ENCODE measurements at places on chromosomes 7 and 10. TPM values are rescaled to one million over a fixed set of nuclear protein-coding genes. Genes with fewer than 3 reads are reported as not detected.
A peak's percentile ranks its signal among the peaks of the same experiment; 100 is the strongest.

GRCh38 chr7:75623390-75624133, 115.2 kb downstream of the HIP1 start:
- peak; percentile 17 for ATAC-seq

The EMX2 gene
- 0.85 TPM for total RNA-seq

The IFIT1 gene
- total RNA-seq: 2.7 TPM

GRCh38 chr7:29482056-29482455, 81.6 kb upstream of the PRR15 start:
- no peak for ATAC-seq

DNA sequence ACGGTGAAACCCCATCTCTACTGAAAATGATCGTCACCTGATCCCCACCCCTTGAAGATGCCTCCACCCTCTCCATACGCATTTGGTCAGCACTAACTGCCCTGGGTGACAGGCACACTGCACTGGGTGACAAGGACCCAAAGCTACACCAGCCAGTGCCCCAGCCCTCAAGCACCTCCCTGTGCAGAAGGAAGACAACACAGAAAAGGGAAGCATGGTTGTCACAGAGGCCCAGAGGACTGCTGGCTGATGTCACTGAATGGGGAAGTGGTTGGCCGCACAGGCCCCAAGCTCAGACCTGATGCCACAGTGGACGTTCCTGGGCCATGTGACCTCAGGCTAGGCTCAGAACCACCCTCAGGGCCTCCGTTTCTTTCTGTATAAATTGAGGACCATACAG, 4.2 kb upstream of the PILRA start:
- ATAC-seq: peak; percentile 3

The CLRN3 gene
- total RNA-seq: not detected

The NKX1-2 gene
- total RNA-seq: not detected

- no peak for ATAC-seq
Measured at GRCh38 chr7:16670021-16670420, 24.0 kb downstream of the BZW2 start.

DNA sequence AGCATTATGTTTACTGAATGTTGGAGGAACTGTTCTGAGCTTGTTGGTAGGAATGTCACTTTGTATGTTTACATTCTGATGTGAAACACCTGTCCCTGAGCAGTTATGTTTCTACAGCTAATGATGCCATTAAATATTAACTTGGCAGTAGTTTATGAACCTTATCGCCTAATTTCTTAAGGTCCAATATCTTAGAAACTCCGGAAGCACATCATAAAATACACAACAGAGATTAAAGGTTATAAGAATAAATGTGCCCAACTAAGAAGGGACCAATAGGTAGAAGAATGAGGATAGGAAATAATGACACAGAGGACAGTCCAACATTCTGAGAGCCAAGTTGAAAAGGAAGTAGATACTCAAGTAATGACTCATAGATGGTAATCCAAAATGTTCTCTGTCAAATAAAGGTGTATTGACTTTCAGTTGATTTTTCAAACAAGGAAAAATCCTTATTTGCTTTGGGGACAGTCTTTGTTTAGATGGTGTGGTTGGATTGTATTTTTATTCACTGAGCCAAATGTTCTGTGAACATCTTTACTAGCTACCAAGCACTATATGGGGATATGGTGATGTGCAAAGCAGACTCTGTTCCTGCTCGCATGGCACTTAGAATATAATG, 31.9 kb downstream of the LCOR start:
- no peak for ATAC-seq

The PRLHR gene
- 1.1 TPM for total RNA-seq

DNA sequence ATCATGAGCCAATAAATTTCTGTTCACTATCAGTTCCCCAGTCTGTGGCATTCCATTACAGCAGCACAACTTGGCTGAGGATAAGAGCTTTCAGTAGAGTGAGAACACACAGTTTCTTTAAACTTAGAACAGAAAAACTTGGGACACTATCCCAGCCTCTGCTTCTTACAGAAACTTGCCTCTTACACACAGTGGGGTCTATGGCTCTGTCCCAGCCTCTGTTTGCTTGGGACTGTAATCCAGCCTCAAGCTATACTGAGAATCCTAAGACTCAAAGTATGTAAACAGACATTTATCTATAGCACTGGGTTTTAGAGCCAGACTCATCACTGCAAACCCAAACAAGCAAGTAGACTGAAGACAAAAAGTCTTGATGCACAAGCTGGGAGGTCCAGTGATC, 355.8 kb upstream of the VSTM2A start:
- ATAC-seq: no peak

DNA sequence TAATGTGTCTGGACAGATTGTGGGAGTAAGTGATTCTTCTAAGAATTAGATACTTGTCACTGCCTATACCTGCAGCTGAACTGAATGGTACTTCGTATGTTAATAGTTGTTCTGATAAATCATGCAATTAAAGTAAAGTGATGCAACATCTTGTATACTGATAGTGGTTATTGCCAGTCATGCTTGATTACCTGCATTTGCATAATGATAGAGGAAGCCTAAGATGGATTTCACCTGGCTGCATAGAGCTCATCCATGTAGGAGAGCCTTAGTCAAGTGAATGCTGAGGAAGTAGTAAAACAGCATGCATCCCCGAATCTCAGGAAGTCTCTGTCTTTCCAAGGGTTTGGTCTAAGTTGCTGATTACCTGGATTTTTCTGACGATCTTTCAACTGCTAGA, 64.2 kb upstream of the CAPZA2 start:
- peak; percentile 27 for ATAC-seq

Measured in motor neuron (in vitro differentiated cells).